ENCODE measurements at places on chromosomes 12 and 14.
A peak's percentile ranks its signal among the peaks of the same experiment; 100 is the strongest.

DNA sequence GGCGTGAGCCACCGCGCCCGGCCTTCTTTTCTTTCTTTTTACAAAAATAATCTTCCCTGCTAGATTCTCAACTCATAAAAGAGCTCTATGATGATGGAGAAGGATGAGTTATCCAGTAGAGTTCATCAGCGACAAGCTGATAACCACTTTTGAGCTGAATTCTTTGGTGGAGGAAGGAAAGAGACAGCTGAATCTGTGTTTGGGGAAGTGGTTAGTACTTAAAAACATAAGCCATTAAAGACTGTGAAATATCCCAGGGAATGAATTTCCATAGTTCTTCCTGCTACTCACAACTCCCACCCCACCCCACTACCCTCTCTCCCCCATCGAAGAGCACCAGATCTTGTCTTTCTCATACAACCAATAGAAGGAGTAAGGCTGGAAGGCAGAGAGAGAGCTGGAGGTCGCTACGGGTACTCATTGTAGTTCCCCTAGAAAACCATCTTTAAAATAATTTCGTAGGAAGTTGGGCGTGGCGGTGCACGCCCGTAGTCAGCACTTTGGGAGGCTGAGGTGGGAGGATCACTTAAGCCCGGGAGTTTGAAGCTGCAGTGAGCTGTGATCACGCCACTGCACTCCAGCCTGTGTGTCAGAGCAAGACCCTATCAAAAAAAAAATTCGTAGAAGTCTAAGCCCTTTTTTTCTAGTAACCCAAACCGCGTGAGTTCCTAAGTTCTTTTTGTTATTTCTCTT, 647 bp upstream of the ESPL1 start:
- no peak for DNase-seq

GRCh38 chr14:101554991-101555668, 6.2 kb upstream of the DIO3 start:
- DNase-seq, result no peak

- DNase-seq, result peak; percentile 36
Measured at GRCh38 chr14:101481557-101481956, 79.7 kb upstream of the DIO3 start.

DNA sequence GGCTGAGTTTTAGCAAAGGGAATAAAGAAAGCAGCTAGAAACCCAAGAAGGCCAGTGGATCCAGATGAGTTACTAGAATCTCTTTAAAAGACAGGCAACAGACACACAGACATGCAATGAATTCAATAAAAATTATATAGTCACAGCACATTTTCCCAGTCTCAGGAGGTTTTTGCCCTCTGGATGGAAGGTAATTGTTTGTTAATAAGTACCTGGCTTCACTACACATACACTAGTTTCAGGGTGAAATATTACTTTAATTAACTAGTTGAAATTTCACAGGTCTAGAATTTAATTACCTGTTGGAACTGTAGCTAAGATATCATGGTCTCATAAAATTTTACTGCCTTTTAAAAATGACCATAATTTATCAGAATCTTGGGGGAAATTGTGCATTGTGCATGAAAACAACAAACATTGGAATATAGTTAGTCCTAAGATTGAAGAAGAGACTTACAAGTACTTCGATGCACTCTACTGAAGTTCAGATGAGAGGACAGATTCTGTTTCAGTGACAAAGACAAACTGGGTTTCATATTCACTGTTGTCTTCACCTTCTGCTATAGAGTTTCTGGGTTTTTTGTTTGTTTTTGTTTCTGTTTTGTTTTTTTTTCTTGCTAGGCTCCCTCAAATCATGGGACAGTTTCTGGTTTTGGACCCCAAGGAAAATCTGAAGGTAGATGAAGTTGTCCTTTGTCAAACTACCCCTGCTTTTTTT, 277.0 kb upstream of the GARIN6 start:
- no peak for DNase-seq

- DNase-seq, result no peak
Measured at GRCh38 chr12:95266254-95266653, 48.6 kb downstream of the VEZT start.

- DNase-seq, result no peak
Measured at GRCh38 chr12:109099431-109100020, 2.1 kb downstream of the UNG start.

- DNase-seq, result no peak
Measured at GRCh38 chr12:62689042-62689839, 222.6 kb downstream of the MON2 start.

DNA sequence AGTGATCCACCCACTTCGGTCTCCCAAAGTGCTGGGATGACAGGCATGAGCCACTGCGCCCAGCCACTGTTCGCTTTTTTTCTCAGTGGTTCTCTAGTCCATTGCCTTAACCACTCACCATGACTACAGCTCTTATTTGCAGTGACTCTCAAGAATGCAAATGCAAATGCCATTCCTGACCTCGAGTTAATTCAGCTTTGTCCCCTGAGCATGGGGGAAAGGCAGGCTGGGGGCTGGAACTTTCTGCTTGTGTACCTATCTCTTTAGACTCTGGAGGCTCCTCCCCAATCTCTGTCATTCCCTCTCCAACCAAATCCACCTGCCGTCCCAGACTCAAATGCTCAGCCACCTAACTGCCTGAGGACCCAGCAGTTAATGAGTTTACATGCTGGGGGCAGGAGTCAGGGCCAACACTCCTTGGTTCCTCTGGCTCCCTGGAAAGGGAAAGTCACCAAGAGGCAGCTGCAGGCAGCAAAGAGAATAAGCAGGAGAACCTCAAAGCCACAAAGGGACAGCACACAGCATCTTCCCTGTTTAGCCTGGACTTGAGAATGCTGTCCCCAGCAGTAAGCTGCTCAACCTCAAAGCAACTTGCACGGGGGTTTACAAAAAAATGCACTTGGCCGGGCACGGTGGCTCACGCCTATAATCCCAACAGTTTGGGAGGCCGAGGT, 5.3 kb upstream of the HNF1A start:
- DNase-seq, result peak; percentile 84

GRCh38 chr14:68598621-68599447, 194.0 kb downstream of the ZFP36L1 start:
- no peak for DNase-seq
